Midbrain (tissue), 1 donor: ENCODE measurements at places on chromosomes 5 and 9.

DNA sequence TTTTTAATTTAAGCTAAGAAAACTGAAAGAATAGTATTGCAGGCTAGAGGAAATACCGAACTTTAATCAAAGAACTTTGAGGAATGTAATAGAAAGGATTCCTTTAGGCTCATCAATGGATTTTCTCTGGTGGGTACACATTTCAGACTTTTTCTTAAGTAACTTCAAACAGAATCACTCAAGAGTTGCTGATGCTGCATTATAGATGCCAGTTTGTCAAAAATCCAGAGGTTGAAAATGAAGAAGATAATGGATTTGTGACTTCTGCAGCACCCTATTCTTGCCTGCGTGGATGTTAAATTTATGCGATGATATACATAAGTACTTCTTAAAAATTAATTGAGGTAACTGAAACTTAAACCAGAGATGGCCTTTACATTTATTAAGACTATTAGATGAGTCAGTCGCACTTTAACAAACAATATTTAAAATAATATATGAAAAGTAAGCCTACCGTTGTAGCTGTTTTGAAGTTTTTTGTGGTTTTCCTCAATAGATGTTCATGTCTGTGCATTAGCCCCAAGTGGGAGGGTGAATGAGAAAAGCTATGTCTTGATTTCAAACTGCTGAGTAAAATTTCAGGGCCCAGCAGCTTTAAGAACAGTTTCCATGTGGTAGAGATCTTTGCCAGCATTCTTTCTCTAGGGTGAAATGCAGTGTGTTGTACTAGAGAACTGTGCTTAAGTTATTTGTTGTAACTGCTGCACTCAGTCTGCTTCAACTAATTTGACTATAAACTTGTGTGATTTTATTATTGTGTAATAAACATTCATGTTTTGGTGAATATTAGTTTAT is at the start of gene OGN:
Gene OGN, minus strand, starts transcription at position 537 of the 795 bp plus-strand sequence. CDS start 1,171 bp downstream, outside the sequence.
- no peak for DNase-seq

- DNase-seq = no peak
Observed at GRCh38 chr9:90860382-90860781, 58.8 kb downstream of the SYK start.

DNA sequence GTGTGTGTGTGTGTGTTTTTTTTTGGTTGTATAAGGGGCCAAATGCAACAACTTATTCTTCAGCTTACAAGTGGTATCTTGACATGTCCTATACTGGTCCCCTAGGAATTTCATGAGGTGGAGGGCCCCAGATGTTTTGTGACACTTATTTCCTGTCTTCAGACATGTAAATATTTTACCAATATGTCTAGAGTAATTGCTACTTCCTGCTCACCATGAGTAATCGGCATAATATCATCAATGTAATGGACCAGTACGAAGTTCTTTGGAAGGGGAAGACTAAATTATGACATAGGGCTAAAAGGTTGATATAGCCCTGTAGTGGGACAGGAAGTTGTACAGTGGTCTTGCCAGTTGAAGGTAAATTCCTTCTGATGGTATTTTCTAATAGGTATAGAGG is 3.7 kb upstream of the OTULIN start:
- DNase-seq = no peak

DNA sequence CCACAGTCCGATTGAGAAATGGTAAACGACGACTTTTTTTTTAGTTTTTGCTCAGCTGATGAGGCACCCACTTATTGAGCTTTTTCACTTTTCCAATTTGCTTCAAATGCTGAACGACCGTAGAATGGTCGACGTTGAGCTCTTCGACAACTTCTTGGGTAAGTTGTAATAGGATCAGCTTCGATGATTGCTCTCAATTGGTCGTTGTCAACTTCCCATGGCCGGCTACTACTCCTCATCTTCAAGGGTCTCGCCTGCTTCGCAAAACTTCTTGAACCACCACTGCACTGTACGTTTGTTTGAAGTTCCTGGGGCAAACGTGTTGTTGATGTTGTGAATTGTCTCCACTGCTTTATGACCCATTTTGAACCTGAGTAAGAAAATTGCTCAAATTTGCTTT is 35.7 kb downstream of the NSD1 start:
- DNase-seq = no peak

GRCh38 chr9:86703346-86703745 is 244.0 kb downstream of the GAS1 start:
- no peak for DNase-seq

DNA sequence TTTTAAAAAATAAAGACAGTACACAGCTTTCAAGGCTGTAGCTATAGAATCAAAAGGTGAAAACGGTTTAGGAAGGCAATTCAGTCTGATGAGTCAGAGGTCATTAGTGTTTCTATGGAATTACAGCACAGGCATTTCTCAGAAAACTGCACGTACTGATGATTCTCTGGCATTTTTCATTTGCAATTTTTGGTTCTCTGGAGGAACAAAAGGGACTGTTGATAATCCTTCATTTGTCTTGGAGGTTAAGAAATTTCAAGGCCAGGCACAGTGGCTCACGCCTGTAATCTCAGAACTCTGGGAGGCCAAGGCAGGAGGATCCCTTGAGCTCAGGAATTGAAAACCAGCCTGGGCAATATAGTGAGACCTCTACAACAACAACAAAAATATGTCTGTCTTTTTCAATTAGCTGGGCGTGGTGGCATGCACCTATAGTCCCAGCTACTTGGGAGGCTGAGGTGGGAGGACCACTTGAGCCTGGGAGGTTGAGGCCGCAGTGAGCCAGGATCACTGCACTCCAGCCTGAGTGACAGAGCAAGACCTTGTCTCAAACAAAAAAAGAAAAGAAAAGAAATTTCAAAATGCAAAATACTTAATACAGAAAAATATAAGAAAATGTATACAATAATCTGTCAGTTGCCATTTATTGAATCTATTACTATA is 27.3 kb downstream of the NR6A1 start:
- no peak for DNase-seq
